ENCODE measurements at places on chromosomes 7 and 10. TPM values are rescaled to one million over a fixed set of nuclear protein-coding genes. Genes with fewer than 3 reads are reported as not detected.

Gene FAM25G
- not detected for total RNA-seq

Gene ZPBP
- 0.37 TPM for total RNA-seq

Gene WDR37
- 14.0 TPM for total RNA-seq

Gene ASIC3
- 2.7 TPM for total RNA-seq

Gene MUC12
- 0.66 TPM for total RNA-seq

Gene PDE6C
- total RNA-seq: not detected

Gene PHKG1
- 1.1 TPM for total RNA-seq

Gene MEST
- 15.1 TPM for total RNA-seq

GRCh38 chr10:24561453-24561852 lies 162.2 kb downstream of the ARHGAP21 start:
- no peak for DNase-seq

- no peak for DNase-seq
Observed at GRCh38 chr10:66463611-66464010, 462.2 kb upstream of the LRRTM3 start.

DNA sequence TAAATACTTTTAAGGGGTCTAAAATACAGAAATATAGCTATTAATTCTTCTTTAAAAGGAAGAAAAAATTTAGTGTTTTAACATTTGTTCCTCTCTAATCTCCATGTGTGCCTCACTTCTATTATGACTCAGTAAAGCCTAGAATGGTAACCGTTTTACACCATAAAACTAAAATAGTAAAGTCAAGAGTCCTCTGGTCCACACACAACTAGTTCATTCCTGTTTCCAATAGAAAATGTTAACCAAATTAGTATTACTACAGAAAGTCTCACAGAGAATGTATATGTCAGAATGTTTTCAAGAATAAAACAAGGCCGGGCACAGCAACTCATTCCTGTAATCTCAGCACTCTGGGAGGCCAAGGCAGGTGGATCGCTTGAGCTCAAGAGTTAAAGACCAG lies 55.8 kb downstream of the CNOT4 start:
- DNase-seq: no peak

DNA sequence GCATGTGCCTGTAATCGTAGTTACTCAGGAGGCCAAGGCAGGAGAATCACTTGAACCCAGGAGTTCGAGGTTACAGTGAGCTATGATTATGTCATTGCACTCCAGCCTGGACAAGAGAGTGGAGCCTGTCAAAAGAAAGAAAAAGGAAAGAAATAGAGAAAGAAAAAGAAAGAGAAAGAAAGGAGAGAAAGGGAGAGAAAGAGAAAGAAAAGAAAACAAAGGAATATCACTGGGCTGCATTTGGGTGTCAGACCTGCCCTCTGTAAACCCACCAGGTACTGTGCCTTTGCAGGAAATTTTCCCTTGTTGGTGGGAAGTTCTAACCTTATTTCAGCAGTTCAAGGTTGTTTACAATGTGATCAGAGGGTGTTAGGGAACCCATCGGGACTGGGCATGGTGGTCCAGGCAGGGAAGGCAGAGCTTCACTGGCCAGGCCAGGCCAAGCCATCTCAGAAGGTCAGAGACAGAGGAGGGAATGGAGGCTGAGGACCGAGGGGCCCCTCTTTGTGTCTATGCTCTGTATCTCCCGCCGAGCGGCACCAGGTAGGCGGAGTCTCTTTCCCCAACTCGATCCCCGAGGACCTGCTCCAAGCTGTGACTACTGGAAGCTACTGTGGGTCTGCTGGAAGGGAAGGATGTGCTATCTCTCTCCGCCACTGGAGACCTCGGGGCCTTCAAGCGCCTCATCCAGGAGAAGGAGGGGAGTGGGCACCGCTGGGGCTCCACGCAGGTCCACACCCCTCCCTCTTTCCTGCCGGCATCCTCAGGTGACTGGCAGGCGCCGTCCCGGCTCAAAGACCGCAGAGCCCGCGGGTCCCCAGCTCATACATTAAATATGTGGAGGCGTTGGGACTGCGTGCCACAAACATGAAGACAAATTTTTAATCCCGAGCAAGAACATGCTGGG lies 15.2 kb upstream of the KAZALD1 start:
- no peak for DNase-seq

GRCh38 chr7:8923164-8923806 lies 489.9 kb downstream of the NXPH1 start:
- DNase-seq: no peak

DNA sequence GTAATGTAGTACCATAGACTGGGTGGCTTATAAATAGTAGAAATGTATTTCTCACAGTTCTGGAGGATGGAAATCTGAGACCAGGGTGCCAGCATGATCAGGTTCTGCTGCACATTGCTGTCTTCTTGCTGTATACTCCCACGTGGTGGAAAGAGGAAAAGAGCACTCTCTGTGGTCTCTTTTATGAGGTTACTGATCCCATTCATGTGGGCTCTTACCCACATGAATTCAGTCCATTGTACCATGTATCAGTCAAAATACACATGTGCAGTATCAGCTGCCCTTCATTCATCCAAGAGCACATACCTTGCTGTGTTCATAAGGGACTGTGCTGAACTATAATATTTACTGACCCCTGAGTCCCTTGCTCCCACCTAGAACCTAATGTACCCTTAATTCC lies 17.1 kb downstream of the PNLIPRP2 start:
- no peak for DNase-seq

GRCh38 chr7:116200963-116201362 lies 9.4 kb upstream of the TES start:
- no peak for DNase-seq

DNA sequence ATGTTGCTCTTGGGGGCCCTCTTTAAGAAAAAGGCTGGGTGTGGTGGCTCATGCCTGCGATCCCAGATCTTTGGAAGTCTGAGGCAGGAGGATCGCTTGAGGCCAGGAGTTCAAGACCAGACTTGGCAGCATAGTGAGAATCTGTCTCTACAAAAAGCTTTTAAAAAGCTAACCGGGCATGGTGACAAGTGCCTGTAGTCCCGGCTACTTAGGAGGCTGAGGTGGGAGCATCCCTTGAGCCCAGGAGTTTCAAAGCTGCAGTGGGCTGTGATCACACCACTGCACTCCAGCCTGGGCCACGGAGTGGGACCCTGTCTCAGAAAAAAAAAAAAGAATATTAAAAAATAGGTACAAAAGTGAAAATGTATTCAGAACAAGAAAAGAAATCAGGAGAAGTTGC lies 38.1 kb upstream of the SLC39A12 start:
- DNase-seq: no peak

DNA sequence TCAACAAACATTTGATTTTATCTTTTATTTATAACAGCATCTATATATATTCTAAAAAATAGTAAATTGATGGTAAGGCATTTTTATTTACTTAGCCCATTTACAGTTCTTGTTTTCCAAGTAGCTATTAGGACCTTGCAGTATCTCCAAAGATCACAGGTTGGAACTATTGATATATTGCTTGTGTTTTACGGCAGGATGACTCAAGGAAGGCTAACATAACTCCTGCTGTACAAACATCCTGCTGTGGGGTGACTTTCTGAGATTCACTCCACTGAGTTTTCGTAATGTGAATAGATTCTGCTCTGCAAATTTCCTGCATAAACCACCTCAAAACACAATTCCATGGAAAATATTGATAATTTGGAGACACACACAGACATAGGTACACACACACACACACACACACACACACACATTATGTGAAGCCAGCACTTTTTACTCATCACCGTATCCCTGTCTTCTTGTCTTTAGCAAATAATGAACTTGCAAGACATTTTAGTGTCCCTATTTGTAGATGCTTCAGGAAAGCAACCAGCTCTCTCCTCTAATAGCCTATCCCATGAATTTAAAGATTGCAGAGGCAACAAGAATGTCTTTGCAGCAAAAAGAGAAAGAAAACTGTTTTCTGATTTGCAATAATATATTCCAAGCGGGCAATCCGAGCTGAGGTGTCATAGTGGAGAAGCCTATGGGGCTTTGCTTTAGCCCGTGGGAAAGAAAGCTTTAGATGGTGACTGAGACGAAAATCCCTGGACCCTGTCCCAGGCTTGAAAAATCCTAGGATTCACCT lies 722 bp downstream of the AGR2 start:
- no peak for DNase-seq

GRCh38 chr7:13411636-13412035 lies 577.8 kb downstream of the ETV1 start:
- DNase-seq: no peak

- no peak for DNase-seq
Observed at GRCh38 chr10:64394744-64395143, 873.5 kb downstream of the REEP3 start.

- DNase-seq: peak; percentile 74
Observed at GRCh38 chr7:155380221-155380861, 77.6 kb upstream of the EN2 start.

DNA sequence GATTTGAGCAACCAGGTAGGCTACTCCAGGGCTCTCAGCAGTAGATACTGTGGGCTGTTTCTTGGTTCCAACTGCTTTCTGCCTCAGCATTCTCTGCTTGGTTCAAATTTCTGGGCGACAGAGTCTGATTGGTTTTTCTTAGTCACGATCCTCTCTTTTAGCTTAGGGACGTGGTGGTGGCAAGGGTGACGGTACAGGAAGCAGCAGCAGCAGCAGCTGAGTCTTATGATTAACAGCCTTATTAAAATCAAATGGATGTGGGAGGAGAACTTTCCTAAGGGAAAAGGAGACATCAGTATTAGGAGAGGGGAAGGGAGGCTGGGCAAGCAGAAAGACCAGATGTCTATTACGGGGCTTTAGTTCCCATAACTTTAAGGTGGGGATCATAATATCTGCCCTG lies 156.5 kb upstream of the PLPP4 start:
- DNase-seq: no peak

GRCh38 chr7:125424721-125425120 lies 495.1 kb upstream of the POT1 start:
- DNase-seq: no peak

DNA sequence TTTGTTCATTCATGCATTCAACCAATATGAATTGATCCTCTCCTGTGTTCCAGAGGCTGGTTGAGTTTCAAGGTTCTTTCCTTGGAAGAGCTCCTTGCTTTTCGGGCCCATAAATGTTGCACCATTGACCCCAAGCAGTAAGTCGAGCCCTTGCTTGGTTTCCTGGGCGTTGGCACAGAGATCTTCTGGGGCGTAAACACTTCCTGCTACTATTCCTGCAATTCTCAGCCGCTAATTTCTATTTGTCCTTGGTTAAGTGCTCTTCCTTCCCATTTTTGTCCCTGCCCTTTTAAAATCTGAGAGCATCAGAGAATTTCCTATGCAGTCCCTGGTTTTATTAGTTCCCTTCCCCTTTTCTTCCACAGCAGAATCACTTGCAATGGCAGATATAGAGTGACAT lies 44.1 kb upstream of the ADRB1 start:
- no peak for DNase-seq

- no peak for DNase-seq
Observed at GRCh38 chr10:100184426-100184825, 1.4 kb downstream of the ERLIN1 start.

DNA sequence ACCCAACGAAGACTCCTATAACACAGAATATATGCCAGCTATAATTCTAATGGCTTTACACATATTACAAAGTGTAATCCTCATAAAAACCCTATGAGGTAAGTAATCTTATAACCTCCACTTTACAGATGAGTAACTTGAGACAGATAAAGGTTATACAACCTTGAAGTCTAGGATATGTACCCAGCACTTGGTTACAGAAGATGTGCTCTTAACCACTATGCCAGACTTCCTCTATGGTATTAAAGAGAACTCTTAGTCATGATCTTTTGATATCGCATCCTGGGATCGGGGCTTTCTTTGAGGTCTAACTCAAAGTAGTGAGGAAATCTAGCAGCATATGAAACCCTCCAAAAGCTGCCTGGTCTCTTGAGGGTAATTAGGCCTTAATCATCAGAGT lies 319.2 kb upstream of the LRRN3 start:
- no peak for DNase-seq

- DNase-seq: no peak
Observed at GRCh38 chr10:124011464-124011863, 81.9 kb downstream of the CHST15 start.

DNA sequence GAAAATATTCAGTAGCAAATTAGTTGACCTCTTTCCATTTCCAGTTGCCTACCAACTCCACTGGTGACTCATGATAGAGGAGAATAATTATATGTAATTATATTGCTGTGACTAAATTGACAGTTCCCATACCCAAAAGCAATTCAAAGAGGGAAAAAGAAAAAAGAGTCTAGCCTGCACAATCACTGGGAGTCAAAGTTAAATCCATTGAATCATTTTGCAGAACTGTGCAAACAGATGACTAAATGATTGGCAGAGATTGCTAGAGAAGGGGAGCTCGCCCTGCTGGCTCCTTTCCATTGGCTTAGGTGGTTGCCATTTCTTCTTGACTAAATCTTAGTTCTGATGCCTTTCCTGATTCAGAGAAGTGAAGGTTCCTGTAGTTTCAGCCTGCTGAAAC lies 1228.6 kb upstream of the SORCS1 start:
- DNase-seq: no peak

GRCh38 chr10:62761115-62761514 lies 43.4 kb upstream of the ADO start:
- DNase-seq: no peak

GRCh38 chr10:47305566-47305965 lies 5.6 kb downstream of the GDF10 start:
- no peak for DNase-seq

GRCh38 chr7:26199301-26200037 lies 1.1 kb downstream of the HNRNPA2B1 start:
- DNase-seq: peak; percentile 58

- no peak for DNase-seq
Observed at GRCh38 chr10:112562809-112563663, 116.0 kb downstream of the VTI1A start.

DNA sequence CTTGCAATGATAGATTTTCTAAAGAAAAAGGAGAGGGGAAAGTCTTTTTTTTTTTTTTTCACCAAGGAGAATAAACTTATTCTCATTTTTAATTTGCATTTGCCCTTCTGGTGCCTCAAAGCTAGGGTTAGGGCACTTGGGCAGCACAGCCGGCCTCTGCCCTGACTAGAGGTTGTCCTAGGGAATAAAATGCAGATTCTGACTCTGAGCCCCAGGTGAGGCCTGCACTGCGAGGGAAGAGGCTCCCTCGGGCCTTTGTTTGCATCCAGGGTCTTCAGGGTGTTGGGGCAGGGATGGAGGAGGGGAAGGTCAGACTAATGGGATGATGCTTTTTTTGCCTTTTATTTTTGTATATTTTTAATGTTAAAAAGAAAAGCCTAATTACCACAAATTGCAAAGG lies 7.8 kb downstream of the MYL7 start:
- DNase-seq: no peak

Measured in activated naive CD8-positive, alpha-beta T cell treated with anti-CD3 and anti-CD28 coated beads for 36 hours (primary cell).